Head of caudate nucleus (tissue), 42 donors: ENCODE measurements at places on chromosomes 2 and 18.

DNA sequence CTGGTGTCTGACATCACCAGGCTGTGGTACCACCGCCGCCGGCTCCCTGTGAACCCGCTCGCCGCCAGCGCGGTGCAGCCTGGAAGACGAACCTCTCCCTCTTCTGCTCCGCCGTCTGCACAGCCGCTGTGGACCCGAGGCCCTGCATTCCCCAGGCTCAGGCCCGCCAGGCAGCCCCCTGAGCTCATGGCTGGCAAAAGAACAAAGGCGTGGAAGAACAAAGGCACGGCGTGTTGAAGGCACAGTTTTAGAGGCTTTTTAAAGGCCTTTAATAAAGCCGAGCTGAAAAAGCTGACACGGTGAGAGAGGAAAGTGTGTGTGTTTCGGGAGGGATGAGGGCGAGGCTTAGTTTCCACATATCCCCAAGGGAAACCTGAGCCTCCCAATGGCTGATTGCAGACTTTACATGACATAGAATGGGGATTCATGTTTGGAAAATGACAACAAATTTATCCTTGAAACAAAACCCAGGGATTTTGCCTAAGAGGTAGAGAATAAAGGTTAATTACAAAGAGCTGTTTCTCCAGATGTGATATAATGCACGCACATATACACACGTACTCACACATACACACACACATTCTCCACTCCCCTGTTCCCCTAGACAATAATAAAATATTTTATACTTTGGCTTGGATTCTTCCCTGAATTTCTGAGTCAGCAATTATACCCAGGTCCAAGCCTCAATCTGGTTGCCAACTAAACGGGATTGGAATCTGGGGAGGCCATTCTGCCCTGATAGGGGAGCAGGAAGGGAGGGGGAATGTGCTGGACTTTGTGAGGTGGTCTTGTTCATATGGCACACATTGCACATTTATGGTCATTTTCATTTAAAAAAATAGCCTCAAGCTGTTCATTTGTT lies 39.7 kb downstream of the RFX8 start:
- no peak for DNase-seq

DNA sequence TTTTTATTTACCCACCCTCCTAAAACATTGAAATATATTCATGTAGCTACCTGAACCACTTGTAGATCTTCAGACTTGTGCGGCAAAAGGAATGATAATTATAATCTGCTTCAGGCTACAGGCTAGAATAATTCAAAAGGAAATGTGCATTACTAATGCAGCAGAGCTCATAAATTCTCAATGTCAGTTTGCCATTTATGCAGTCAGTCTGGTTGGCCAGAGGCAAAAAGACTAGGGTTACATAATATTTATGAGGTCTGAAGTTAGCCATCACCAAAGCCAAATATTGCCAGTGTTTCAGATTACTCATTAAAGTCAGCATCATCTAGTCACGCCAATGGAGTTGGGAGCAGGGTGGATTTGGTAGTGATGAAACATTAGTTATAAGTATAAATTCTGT lies 38.9 kb downstream of the METAP1D start:
- DNase-seq = no peak

- DNase-seq = no peak
Observed at GRCh38 chr2:216195565-216196029, 86.4 kb downstream of the XRCC5 start.

GRCh38 chr18:9868857-9869714 lies 16.7 kb upstream of the TXNDC2 start:
- DNase-seq = no peak

- no peak for DNase-seq
Observed at GRCh38 chr2:173909846-173910245, 55.3 kb downstream of the SP3 start.

GRCh38 chr2:170221317-170222288 lies 43.7 kb downstream of the MYO3B start:
- no peak for DNase-seq

GRCh38 chr18:50092245-50092805 lies 102.6 kb downstream of the MYO5B start:
- DNase-seq = no peak

- DNase-seq = no peak
Observed at GRCh38 chr18:74817576-74817975, 219.9 kb downstream of the ZNF407 start.

GRCh38 chr2:241584436-241584835 lies 25.9 kb downstream of the BOK start:
- peak; percentile 76 for DNase-seq

DNA sequence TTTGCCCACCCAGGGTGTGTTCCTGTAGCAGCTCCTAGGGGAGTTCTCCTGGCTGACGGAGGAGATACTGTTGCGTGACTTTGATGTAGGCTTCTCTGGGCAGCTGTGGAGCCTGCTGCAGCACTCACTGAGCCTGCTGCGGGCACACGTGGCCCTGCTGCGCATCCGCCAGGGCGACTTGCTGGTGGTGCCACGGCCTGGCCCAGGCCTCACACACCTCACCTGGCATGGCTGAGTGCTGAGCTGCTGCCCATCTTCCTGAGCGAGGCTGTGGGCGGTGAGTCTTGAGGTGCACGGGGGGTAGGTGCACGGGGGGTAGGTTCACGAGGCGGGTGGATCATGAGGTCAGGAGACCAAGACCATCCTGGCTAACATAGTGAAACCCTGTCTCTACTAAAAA lies 191.7 kb downstream of the ANKRD36C start:
- DNase-seq = no peak

- DNase-seq = no peak
Observed at GRCh38 chr2:207224791-207225482, 59.2 kb upstream of the KLF7 start.

- DNase-seq = peak; percentile 49
Observed at GRCh38 chr2:190468814-190469569, 60.8 kb downstream of the MFSD6 start.

DNA sequence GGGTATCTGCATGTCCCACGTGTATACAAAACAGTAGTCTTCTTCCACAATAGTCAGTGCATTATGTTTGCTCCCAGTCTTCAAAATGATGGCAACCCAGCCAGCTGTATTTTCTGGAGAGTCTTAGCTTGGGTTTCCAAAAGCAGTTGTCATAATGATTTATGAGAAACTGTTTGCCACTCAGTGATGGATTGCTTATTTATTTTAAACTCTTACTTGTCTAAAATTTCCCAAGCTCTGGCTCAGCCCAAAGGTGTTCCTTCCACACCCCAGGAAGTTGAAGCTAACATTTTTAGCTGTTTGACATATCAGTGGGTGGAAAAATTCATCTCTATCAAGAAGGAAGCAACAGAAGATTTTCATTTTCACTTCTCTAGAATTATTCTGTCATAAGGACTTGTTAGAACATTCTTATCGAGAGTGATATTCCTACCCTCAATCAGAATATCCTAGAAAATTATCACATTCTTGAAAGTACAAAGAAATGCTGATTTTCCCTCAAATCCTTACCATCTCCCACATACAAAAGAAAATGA lies 78.8 kb downstream of the ASAP2 start:
- no peak for DNase-seq

- DNase-seq = no peak
Observed at GRCh38 chr2:176038694-176039093, 36.6 kb upstream of the LNPK start.

GRCh38 chr2:104164721-104165252 lies 689.1 kb upstream of the POU3F3 start:
- DNase-seq = no peak

GRCh38 chr2:25372405-25373268 lies 30.9 kb upstream of the DNMT3A start:
- peak; percentile 81 for DNase-seq

DNA sequence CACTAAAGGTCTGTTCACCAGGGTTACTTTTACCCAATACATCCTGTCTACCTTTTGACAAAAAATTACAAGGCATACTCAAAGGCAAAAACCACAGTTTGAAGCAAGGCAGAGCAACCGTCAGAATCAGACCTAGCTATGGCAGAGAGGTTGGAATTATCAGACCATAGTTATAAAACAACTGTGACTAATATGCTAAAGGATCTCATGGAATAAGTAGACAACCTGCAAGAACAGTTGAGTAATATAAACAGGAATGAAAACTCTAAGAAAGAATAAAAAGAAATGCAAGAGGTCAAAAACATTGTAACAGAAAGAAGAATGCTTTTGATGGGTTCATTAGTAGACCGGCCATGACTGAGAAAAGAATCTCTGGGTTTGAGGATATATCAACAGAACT lies 318.8 kb upstream of the KCNH7 start:
- DNase-seq = no peak

- DNase-seq = no peak
Observed at GRCh38 chr2:107336526-107336925, 450.6 kb upstream of the ST6GAL2 start.

DNA sequence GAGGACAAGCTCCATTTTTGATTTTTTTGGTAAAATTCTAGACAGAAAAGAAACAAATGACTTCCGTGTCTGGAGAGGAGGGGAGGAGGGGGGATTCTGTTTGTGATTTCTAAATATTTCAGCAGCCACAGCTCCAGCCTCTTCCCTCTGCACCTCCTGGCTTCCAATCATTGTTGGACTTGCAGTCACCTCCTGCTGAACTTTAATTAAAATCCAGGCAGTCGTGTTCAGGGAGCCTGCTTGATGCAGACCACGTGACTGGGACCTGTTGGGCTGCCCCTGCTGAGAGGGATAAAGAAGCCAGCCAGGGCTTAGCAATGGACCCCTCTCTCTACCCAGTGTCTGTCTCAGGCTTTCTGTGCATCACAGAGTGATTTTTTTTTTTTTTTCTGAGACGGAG lies 115.1 kb downstream of the SH3BP4 start:
- DNase-seq = no peak

DNA sequence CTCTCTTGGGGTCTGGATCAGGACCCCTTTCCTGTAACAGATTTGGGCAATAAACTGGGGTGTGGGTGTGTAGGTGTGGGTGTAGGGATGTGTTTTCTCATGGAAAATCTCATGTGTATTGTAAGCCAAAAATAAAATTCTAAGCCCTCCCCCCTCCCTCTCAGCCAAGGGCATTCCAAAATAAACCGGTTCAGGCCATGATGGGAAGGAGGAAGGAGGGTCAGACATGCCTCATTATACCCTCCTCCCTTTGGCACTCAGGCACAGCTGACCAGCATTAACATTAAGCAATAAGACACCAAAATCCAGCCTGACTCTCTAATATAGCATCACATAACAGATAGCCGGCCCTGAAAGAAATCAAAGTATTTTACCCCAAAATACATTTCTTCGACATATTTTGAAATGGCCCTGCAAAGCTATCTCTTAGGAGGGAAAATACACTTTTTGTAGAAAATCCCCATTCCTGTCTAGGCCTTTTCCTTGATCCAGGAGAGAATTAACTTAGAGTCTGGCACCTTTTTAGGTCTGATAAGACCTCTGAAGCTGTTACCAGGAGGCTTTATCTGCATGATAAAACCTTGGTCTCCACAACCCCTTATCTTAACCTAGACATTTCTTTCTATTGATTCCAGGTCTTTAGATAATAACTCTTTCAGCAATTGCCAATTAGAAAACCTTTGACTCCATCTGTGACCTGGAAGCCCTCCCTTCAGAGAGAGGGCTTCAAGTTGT lies 128.7 kb upstream of the COL5A2 start:
- no peak for DNase-seq

GRCh38 chr2:30191819-30192271 lies 39.5 kb upstream of the LBH start:
- no peak for DNase-seq

- DNase-seq = no peak
Observed at GRCh38 chr2:112665113-112665780, 19.5 kb downstream of the SLC20A1 start.

- no peak for DNase-seq
Observed at GRCh38 chr2:238487652-238488346, 61.1 kb downstream of the ASB1 start.

DNA sequence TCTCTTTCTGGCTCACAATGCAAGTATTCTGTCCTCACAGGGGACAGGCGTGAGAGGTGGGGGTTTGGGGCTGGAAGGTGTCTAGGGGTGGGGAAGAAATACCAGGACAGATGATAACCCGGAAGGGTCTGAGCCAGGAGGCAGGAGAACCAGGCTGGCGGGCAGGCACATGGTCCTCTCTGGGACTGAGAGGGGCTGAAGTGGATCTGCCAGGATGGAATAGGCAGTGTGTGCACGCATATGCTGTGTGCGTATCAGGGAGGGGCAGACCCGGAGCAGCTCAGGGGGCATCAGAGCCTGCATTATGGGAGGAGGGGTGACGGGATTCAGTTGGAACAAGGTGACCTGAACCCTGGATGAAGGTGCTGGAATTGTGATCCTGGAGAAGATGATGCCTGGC lies 157.3 kb downstream of the DYSF start:
- DNase-seq = peak; percentile 0

DNA sequence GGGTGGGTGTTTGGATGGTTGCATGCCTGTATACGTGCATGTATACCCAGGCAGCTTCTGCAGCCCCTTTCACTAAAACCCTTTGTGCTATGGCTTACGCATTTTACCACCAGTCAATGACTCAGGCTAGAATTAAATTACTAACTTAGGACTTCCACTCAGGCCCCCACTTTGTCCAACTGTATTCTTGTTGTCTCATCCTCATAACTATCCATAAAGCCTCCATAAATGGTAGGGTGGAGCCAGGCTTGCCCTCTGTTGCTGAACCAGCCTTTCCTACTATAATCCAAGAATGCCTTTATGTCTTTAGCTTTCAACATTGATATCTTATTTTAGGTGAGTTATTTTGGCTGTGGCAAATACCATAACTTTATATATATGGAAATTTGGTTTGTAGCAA lies 119.9 kb downstream of the MYO1B start:
- no peak for DNase-seq

- DNase-seq = no peak
Observed at GRCh38 chr2:53131416-53131815, 636.2 kb upstream of the CHAC2 start.

GRCh38 chr18:22694954-22695353 lies 238.2 kb upstream of the RBBP8 start:
- no peak for DNase-seq

GRCh38 chr2:85765081-85765731 lies 11.4 kb downstream of the ATOH8 start:
- DNase-seq = no peak

DNA sequence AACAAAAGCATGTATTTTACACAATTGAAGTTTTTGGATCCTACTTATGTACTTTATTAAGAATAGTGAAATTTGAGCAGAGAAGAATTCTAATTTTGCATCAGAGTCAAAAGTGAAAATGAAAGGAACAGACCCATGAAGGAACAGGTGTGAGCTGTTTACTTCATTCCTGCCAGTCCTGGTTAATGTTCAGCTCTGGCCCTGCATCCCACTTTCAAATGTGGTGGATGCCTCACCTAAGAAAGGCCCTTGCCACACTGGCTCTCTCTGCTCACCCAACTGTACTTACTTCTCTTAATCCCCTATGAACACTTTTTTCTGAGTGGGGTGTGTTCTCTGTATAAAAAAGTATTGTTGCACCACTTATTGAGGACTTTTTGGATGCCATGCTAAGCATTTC lies 22.2 kb downstream of the FAM110C start:
- DNase-seq = no peak

GRCh38 chr2:168543037-168543436 lies 87.0 kb downstream of the CERS6 start:
- DNase-seq = no peak

GRCh38 chr18:64019922-64020756 lies 50.3 kb downstream of the SERPINB8 start:
- DNase-seq = no peak

GRCh38 chr2:65021709-65022108 lies 32.5 kb downstream of the SLC1A4 start:
- no peak for DNase-seq
